Dorsolateral prefrontal cortex (tissue), 122 donors: ENCODE measurements at places on chromosomes 13 and 19. TPM values are rescaled to one million over a fixed set of nuclear protein-coding genes. Genes with fewer than 3 reads are reported as not detected.

IRS2 gene
- total RNA-seq: 70.7 TPM

DNA sequence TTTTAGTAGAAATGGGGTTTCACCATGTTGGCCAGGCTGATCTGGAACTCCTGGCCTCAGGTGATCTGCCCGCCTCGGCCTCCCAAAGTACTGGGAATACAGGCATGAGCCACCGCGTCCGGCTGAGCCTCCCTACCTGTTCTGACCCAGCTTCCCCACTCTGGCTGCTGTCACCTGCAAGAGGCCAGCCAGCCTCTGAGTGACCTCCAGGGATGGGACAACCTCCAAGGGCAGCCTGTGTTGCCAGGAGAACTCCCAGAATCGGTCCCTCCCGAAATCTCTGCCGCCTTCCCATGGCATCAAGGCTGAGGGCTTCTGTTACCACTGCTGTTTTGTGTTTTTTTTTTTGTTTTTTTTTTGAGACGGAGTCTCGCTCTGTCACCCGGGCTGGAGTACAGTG, 11.3 kb downstream of the CERS4 start:
- no peak for DNase-seq

DNA sequence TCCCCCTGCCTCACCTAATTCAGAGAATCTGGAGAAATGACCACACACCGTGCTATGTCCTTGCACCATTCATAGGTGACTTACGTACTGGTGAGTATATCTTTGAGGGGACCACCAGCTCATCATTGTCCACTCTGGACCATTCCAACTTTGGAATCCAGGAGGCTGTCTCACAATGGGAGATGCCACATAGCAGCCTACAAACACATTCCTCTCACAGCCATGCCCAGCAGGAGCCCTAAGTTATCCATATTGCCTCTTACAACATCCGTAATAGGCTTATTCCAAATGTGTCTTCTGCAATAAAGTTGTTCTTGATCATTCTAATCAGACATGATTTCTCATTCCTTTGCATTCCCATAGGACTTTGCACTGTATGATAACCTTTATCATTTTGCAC, 436.7 kb downstream of the EFNB2 start:
- no peak for DNase-seq

ZNF723 gene
- total RNA-seq: not detected

ADGRL1 gene
- total RNA-seq: 192 TPM

FFAR3 gene
- not detected for total RNA-seq

GRCh38 chr13:75454497-75454896, 27.5 kb downstream of the TBC1D4 start:
- no peak for DNase-seq

DNA sequence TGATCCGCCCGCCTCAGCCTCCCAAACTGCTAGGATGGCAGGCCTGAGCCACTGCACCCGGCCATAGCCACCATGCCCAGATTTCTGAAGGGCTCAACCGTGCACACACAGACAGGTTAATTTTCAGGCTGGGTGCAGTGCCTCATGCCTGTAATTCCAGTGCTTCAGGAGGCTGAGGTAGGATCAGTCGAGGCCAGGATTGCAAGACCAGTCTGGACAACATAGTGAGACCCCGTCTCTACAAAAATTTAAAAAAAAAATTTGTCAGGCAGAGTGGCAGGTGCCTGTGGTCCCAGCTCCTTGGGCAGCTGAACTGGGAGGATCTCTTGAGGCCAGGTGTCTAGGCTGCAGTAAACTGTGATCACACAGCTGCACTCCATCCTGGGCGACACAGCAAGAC, 7.6 kb downstream of the TIMM13 start:
- DNase-seq: no peak

SCGB2B2 gene
- 4.3 TPM for total RNA-seq

DNA sequence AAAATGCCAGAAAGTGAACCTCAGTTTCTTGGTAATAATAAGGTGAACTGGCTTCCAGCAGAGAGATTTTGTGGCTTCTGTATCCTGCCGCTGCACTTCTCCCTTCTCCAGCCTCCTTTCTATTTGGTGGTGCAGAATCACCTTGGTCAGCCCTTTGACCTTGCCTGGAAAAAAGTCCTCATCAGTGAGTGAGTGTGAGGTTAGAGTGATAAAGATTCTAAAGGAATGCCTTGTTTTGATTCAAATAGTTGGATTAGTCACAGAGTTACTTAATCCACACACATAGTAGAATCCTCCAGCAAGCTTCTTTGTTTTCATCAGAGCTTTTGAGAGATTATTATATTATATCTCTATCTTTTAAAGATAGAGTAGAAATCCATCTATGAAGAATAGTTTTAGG, 140.9 kb downstream of the KCNRG start:
- no peak for DNase-seq

PEX11G gene
- 4.5 TPM for total RNA-seq
